ENCODE measurements at places on chromosomes 5 and 9.

DNA sequence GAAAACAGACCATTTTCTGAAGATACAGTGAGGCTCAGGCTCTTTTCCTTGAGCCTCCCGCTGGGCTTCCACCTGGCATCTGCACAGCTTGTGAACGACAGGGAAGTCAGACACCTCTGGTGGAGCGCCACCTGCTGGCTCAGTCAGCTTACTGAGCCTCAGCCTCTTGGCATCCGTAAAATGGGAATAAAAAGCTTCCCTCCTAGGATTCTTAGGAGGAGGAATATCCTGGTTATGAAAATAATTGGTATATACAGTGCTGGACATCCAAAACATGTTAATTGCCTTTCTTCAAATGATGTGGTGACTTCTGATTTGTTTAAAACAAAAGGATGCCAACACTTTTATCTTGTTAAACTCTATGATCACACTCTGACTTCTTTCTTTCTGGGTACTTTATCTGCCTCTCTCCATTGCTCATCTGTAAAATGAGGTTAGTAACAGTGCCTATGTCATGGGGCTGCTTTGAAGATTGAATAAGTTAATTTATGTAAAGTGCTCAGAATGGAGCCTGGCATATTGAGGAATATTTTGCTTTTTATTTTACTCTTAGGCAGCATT is 67.5 kb downstream of the MAMDC2 start:
- DNase-seq: peak; percentile 85

DNA sequence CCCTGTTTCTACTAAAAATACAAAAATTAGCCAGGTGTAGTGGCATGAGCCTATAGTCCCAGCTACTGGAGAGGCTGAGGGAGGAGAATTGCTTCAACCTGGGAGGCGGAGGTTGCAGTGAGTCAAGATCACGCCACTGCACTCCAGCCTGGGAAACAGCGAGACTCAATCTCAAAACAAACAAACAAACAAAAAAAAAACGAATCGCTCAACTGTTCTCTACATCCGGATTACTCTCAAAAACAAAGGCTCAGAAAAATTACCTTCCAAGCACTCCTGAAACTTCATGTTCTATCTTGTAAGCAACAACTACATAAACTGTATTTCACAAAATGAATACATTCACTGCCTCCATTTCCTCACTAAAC is 14.0 kb downstream of the UBAP2 start:
- DNase-seq: no peak

DNA sequence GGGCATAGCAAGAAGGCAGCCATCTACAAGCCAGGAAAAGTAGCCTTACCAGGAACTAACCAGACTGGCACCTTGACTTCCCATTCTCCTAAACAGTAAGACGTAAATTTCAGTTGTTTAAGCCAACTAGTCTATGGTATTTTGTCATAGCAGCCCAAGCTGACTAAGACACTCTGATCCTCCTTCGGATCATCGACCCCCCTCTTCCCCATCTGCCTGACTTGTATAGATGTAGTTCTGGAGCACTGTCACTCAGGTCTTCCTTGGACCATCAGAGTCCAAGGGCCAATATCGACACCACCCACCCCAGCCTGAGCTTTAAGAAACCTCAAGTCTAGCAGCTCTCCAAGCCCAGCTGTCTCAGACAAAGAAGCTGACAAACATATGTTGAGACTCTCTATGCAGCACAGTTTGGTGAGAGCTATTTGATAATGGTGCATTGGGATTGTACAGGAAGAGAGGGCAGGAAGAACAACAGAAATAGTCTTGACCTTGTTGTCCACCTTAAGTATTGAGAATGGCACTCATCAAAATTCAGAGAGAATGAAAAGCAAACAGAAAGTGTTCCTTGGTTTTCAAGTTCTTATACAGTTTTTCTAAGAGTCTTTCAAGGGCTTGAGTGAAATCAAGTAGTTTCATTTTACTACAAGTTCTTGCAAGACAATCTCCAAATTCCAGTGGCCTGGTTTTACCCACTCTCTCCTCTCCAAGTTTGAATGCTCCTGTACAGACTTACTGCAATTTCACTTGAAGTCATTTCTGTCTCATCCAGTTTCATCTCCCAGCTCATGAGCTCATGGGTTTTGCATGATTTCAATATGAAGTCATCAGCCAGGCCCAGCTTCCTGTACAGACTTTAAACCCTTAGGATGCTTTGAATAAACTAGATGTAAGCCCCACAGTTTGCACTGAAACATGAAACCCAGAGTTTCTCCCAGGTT is 122.3 kb upstream of the RAI14 start:
- no peak for DNase-seq

DNA sequence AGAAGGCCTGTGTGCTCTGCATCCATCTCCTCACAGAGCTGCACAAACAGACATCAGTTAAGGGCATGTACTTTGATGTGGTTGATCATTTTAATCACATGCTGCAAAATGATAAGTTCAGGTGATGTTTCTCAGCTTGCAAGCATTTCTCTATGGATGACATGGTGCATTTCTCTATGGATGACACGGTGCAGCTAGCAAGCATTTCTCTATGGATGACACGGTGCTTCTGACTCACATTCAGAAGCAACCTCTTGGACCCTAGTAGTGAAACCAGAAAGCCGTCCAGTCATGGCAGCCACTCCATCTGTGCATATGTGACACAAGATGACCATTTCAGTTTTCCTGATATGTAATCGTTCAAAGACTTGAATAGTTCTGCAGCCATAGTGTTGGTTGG is 24.1 kb upstream of the RNF20 start:
- DNase-seq: no peak

DNA sequence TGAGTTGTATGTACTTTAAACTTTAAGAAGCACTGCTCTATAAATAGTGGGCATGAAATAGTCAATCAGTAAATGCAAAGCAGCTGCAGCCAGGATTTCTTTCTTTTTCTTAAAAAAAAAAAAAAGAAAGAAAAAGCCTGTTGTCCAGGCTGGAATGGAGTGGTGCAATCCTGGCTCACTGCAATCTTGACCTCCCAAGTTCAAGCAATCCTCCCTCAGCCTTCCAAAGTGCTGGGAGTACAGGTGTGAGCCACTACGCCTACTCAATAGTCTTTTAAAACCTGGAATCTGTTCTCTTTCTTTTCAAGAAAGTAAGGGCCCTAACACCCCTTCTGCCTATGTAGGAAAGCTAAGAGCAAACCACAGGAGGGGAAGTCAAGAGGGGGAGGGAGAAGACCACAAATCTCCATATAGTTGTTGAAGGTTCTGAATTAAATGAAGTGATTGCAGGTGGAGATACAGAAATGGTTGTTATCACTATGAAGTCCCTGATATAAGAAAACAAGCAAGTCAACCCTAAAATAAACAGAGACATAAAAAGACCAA is 20.6 kb upstream of the TPD52L3 start:
- DNase-seq: no peak

DNA sequence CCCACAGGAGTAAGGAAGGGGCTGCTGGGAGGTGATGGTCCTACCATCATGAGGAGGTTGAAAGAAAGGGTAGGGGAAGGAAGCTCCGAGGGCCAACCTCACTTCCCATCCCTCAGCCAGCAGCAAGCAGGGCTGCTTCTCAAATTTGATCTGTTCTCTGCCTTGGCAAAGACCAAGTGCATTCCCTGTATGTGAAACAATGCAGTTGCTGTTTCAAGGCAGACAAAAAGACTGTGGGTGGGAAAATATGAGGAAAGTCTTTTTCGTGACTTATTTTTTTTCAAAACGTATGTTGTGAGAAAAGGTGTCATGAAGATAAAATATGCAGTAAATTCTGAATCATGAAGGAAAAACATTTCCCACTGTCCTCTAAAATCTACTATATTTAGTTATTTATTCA is 165.9 kb downstream of the ARSB start:
- DNase-seq: no peak

- DNase-seq: no peak
These were observed 102.5 kb downstream of the PDE6A start for GRCh38 chr5:149841851-149842793.

DNA sequence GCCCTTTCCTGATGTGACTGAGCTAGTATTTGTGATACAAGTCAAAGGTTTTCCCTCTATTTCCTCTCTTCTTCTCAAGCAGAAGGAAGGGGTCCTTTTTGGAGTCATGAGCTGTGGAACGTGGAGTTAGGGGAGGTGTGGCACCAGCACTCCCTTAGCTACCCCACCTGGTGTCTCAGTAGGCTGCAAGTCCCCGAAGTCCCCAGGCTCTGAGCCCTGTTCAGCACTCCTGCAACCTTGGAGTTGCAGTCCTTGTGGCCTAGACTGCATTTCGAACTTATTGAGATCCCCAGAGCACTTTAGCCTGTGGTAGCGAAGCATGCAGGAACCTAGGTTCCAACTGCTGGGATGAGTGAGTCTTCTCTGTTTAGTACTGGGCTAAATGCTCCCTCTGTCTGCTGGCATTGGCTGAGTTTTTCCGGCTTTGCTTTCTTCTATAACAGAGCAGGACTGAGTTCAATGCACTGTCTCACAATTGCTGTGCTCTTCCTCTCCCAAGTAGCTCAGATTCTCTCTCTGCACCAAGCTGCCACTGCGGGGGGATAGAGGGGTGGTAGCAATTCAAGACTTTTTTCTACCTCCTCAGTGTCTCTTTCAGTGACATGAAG is 600.7 kb upstream of the CDH9 start:
- DNase-seq: no peak

- DNase-seq: no peak
These were observed 272.9 kb downstream of the PDE4D start for GRCh38 chr5:59620535-59621212.

DNA sequence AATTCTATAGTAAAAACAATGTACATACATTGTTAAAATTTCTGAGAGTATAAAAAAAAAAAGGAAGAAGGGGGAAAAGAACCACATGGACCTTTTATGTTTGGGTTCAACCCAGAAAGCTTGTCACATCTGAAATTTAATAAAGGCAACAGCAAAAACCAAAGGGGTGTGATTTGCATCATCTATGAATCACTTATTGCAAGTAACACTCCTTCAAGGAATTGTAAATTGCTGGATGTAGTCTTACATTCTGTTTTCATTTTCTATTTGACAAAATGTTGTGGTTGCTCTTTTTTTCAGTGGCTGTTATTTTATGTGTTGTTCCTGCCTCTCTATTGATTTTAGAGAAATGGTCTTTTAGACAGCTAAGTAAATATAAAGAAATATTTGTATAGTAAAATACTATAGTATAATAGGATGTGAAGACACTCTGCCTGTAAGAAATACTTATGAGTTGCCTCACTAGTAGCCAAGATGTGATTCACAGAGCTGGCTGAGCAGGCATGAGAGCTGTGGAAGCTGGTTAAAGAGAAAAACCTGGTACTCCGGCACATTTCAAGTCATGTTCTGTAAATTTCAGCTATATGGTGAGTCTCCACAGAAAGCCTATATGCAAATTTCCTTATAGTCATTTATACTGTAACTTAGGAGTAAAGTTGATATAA is 131.1 kb upstream of the CNTLN start:
- no peak for DNase-seq

DNA sequence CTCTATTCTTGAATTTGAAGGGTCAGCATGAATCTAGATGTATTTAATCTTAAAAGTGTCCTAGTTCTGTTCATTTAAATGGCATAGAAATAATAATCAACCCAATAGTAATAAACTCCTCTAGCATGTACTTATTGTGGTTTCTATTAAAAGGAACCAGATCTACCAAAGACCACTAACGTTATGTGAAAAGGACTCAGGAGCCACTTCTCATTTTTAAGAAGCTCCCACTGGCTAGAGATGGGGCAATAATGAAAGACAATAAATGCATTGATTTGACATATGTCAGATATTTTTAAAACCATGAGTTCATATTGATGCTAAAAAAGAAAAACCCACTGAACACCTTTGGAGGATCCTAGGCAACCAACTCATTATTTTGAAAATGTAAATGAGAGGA is 191.9 kb downstream of the ATP10B start:
- DNase-seq: no peak

- DNase-seq: no peak
These were observed 65.9 kb downstream of the DEPDC1B start for GRCh38 chr5:60634051-60634450.

GRCh38 chr9:103899866-103900265 is 194.2 kb upstream of the SMC2 start:
- DNase-seq: no peak

GRCh38 chr5:128436749-128437188 is 101.3 kb downstream of the FBN2 start:
- no peak for DNase-seq

- DNase-seq: no peak
These were observed 17.7 kb downstream of the BRD8 start for GRCh38 chr5:138160706-138161105.

DNA sequence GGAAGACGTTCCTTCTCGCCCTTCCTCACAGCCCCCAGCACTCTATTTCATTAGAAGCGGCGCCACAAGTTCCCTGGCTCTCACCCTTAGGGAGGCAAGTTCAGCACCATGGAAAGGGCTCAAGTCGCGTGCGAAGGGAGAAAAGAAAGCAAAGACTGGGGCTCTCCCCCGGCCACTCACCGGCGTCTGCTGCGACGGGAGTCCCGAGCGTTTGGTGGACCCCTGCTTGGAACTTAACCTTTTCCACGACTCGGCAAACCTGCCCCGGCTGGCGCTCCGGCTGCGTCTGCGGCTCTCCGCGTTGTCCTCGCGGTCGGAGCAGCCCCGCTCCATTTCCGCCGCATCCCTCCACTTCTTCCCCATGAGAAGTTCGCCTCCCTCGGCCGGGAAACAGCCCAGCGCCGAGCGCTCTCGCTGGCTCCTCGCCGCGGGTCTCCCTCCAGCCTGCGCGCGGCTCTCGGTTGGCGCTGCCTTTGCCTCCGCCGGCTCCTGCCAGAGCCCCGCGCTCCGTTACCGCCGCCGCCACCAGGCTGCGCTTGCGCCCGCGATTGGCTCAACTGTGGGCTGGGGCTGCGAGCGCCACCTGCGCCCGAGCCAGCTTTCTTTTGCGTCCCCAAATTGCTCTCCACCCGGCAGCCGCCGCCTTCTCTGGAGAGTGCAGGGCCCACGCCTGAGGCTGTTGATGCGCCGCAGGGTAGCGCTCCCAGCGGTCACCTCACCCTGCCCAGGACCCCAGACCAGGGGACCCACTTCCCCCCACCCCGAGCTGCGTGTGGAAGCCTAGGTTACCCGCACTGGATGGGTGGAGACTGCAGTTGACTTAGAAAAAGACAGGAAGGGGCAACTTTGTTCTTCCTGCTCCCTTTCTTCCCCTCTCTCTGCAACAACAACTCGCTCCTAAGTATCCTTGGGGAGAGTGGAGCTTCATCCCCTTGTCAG is 321.6 kb downstream of the CEMIP2 start:
- no peak for DNase-seq

- DNase-seq: no peak
These were observed 23.4 kb downstream of the RANBP17 start for GRCh38 chr5:170885256-170885655.
